ENCODE measurements at places on chromosomes 1 and 21.

- DNase-seq = no peak
These were observed 21.5 kb upstream of the DDOST start for GRCh38 chr1:20682571-20683236.

DNA sequence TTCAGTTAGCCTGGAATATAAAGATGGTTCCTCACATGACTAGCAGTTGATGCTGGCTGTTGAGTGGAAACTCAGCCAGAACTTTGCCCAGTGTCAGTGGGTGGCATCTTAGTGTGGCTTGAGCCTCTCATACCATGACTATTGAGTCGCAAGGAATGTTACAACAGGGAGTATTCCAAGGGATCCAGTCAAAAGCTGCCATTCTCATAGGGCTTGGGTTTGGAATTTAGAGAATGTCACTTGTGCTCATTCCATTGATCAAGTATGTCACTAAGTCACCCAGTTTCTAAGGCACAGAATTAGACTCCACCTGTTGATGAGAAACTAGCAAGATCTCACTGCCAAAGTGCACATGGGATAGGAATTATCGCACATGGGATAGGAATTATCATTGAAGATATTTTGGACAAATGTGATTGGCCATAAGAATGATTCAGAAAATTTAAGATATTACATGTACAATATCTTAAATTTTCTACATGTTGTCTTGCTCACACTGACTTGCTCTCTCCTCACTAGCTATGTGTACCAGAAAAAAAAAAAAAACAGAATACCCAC is 1290.7 kb upstream of the ADGRL2 start:
- DNase-seq = no peak

DNA sequence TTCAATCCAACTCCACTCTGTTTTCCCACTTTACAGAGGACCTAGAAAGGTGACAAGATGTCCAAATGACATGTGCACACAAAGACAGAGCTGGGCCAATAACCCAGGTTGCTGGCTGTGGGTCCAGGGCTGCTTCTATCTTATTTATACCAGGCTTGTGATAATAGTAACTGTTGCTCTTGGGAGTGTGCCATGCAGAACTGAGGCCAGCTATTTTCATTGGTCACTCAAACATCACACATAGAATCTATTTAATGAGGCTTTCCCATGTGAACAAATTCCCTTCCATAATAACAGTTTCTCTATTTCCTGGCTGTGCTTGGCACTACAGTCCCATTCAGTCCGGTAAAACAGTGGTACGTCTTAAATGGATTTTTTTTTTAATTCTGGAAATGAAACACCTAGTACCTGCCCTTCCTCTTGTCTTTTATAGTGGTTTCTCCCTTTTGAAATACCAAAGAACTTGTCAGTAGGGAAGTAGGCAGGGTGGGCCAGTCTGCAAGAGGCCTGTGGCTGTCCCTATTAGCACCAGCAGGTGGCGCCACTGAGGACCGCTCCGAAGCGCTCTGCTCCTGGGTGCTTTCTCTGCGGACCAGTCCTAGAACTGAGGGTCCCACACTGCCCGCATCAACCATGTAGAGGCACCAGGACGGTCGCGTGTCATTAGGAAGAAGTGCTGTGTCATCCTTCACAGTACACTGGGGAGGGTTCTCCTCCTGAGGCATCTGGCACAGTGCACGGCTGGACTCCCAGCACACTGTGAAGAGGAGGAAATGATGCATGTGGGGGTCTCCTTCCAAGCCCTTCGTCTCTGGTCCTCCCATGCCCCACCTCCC is 52.1 kb downstream of the GPR161 start:
- DNase-seq = peak; percentile 14

GRCh38 chr1:147781056-147781471 is 20.7 kb upstream of the GJA5 start:
- no peak for DNase-seq

DNA sequence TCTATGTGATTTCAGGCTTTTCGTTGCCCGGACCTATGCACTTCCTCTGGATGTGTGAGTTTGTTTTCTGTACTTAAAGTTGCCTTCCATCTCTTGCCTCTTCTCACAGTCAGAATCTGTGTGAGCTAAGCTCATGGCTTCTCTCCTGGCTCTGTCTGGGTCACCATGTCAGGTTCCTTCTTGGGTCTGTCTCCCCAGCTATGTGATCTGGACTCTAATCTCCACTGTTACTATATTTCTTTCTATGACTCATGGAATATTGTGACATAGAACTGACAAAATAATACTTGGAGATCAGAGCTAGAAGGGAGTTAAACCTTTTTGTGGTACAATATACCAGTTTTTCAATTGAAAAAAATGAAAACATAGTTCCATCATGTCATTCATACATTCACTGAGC is 172.7 kb upstream of the FGGY start:
- no peak for DNase-seq

DNA sequence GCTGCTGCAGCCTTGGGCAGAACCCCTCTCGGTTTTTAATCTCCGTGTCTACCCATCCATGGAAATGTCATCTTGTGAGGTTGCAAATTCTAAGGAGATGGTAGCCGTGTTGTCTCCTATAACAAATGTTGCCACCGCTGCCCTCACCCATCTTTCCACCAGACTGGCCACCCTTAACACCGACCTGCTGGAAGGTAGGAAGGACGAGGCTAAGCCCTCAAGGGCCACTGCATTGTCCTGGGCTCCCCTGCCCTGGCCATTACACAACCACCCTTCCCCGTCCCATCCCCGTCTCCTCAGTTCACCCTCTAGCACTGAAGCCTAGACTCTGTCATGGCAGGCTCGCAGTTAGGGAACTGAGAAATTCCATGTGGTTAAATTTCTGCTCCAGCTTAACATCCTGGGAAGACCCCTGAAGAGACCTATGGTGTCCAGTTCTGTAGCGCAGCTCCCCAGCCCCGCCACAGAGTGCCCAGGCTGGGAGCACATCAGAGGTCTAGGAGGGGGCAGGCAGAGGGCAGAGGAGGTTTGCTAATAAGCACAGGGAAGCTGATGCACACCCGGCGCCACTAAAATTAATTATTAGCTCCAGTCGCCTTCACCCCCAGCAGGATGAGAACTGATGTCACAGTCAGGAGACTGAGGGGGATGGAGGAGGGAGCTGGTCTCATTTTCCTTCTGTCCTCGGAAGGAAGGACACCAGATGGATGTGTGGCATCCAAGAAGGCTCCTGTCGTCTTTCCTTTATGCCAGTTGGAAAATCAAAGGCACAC is 38.3 kb downstream of the STUM start:
- no peak for DNase-seq

DNA sequence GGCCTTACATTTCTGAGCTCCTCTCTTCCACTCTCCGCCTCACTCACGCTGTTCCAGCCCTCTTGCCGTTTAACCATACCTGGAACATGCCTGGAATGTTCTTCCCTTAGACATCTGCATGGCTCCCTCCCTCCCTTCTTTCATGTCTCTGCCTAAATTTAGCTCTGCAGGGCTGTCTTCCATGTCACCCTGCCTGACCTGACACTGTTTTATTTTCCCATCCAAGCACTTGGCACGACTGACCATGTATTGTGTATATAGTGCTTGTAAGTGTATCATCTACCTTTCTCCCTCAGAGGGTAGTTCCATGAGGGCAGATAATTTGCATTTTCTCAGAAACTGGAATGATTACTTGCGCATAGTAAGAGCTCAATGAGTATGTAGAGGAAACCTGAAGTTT is 47.3 kb downstream of the ST6GALNAC3 start:
- no peak for DNase-seq

DNA sequence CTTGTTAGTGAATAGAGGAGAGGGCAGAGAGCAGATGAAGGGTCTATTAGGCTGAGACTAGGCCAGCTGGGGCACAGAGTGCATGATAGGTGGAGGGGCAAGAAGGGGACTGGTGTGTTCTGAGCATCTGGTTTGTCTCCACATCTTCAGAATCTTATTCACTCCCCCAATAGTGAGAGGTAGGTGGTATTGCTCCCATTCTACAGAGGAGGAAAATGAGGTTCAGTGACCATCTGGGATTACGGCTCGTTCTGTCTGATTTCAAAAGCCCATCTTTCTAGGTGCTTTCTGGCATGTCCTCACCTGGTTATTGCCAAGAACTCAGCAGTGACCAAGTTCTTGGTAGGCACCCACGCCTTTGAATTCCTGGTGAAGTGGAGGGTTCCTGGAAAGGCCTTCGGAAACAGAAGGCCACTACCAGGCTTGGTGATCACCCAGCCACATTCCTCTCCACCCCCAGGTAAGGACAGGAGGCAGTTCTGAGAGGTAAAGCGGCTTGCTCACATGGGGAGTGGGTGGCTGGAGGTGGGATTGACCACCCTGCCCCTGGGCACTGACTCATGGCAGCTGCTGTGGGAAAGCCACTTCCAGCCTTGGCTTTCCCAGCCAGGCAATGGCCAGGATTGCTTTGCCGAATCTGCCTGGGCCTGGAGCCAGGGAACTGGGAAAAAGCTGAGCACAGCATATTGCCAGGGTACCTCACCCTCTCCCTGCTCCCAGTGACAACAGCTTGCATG is 18.8 kb upstream of the CITED4 start:
- DNase-seq = no peak

Data from stimulated activated CD8-positive, alpha-beta memory T cell treated with anti-CD3 and anti-CD28 coated beads, Interleukin-15, amount 100 ng/mL, for 1 hour (primary cell).